Stimulated activated CD8-positive, alpha-beta memory T cell treated with anti-CD3 and anti-CD28 coated beads, Interleukin-15, amount 100 ng/mL, for 24 hours (primary cell): ENCODE measurements at places on chromosomes 1 and 21.

DNA sequence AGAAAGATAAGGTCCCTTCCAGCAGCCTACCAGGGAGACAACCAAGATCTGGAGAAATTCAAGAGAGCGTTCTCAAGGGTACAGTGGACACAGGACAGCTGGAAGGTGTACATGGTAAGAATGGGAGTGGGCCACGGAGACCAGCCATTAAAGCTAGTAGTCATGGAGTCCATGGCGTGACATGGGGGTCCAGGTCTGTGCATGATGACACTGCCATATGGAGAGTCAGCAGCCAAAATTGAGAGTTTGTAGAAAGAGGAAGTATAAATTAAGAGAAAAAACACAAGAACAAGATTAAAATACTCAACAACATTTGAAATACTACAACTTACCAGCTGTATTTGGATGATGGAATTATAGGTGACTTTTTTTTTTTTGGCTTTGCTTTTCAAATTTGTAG is 7.9 kb upstream of the LORICRIN start:
- no peak for DNase-seq

GRCh38 chr1:55213151-55213884 is 1.8 kb downstream of the USP24 start:
- no peak for DNase-seq

DNA sequence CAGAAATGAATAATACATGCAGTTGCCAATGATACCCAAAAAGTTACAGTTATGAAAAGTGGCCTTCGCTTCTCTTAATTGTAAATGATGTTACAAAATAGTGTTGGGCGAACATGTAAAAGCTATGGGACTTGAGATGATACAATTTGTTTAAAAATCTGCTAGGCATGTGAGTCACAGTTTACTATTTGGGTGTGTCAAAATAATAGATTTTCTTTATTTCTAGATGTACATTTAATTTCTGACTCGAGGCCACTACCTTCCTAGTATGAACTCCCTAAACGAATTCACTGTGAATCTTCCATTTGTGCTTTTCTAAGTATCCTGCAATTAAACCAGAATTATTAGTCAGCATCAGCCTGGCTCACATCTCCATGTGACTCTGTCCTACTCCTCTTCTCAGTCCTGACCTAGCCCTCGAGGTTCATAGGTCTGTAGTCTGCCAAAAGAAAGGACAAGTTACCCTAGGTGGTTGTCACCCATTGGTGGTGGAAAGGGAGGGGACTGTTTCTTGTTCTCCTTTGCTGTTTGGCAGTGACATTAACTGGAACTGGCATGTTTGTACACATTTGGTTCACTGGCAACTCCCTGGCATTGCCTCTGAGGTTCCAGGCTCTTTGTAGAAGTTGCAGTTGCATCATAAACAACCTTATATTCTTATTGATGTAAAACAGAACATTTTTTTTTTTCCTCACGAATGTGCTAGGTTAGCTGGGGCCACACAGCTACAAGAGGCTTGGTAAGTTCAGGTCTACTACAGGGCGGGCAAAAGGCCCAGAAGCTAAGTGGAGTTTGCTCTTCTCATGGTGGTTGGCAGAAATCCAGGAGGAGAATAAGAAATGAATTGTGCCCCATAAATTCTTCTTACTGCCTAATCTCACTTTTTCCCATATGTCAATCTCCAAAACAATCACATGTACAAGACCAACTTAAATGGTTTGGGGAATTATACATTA is 746.5 kb upstream of the ADAMTS5 start:
- no peak for DNase-seq

- no peak for DNase-seq
Observed at GRCh38 chr1:158005224-158005623, 11.8 kb downstream of the KIRREL1 start.

- DNase-seq = no peak
Observed at GRCh38 chr1:232594768-232595698, 34.9 kb downstream of the SIPA1L2 start.

GRCh38 chr1:203185585-203185984 is 919 bp downstream of the CHI3L1 start:
- no peak for DNase-seq

- no peak for DNase-seq
Observed at GRCh38 chr1:78178816-78179215, 133.1 kb downstream of the GIPC2 start.

GRCh38 chr1:23123528-23123927 is 45.1 kb downstream of the LUZP1 start:
- DNase-seq = no peak

- DNase-seq = no peak
Observed at GRCh38 chr1:90107990-90108389, 113.1 kb downstream of the ZNF326 start.

GRCh38 chr21:44537930-44538911 is 1.8 kb downstream of the KRTAP10-1 start:
- no peak for DNase-seq

GRCh38 chr1:221724931-221725605 is 16.8 kb downstream of the DUSP10 start:
- no peak for DNase-seq

DNA sequence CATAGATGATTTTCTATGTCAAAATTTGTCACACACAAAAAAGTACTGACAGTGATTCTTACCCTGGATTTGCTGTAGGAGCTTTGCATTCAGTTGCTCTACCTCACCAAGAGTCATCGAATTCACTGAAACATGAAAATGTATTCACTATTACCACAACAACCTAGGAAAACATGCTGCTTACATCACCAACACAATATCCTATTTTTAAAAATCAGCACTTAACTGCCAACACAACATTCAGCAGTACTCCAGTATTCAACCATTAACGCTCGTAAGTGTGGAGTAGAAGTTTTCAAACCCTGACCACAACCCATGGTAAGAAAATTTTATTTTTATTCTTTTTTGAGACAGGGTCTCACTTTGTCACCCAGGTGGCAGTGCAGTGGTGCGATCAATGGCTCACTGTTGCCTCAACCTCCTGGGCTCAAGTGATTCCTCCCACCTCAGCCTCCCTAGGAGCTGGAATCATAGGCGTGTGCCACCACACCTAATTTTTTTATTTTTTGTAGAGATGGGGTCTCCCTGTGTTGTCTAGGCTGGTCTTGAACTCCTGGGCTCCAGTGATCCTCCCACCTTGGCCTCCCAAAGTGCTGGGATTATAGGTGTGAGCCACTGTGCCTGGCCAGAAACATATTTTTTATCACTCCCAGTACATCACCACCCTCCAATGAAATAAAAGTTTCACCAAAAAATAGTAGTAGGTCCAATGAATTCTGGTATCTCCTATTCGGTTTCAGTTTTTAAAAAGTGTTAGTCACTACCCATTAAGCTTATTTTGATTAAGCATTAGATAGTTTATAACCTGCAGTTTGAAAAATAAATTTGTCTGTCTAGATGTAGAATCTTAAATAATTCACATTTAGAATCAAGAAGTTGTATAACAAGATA is 23.8 kb downstream of the C21orf91 start:
- DNase-seq = no peak

DNA sequence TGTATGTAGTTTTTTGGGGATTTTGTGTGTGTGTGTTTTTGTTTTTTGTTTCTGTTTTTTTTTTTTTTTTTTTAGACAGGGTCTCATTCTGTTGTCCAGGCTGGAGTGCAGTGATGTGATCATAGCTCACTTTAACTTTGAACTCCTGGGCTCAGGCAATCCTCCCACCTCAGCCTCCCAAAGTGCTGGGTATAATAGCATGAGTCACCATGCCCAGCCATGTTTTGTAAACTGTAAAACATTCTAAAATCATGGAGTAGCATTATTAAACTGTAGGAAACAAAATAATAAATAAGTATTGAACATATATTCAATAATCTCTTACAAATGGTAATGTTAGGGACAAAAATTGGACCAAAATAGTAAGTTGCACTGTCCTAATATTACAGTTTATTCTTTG is 124.0 kb downstream of the FAF1 start:
- DNase-seq = no peak

DNA sequence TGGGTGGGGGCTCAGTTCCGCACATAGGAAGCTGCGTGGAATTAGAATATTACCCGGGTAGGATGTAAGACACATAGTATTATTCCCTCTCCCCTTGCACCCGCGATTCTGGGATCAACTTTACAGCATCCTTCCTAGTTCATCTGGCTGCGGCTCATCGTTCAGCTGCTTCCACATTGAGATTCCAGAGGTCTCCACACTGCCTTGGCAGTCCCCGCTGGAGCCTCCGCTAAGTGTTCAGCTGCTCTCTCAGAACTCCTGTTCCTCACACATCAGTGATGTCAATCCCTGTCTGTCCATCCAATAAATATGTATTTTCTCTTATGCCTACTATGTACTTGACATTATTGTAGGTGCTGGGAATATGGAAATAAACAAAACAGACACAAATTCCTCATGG is 135.6 kb upstream of the SYT6 start:
- no peak for DNase-seq

DNA sequence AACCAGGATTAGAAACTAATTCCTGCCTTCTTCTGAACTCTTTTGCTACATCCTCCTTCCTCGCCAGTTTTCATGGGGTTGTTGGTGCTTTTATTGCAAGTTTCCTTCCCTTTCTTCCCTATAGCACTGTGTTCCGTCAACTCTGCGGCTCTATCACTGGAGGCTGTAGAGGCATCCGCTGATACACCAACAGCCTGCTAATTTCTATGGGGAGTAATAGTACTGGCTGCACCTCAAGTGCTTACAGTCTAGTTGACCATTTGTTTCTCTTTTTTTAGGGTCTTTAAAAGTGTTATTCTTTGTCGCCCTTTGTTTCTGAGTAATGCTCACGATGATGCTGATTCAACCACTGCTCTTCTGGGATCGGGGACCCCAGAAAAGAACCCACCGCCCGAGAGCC is 746 bp downstream of the MIS18A start:
- no peak for DNase-seq

- no peak for DNase-seq
Observed at GRCh38 chr1:209886219-209886536, 51.8 kb upstream of the SYT14 start.

GRCh38 chr1:16727190-16728111 is 12.9 kb upstream of the RNU1-4 start:
- no peak for DNase-seq

GRCh38 chr1:116157096-116157495 is 45.9 kb downstream of the MAB21L3 start:
- DNase-seq = no peak

DNA sequence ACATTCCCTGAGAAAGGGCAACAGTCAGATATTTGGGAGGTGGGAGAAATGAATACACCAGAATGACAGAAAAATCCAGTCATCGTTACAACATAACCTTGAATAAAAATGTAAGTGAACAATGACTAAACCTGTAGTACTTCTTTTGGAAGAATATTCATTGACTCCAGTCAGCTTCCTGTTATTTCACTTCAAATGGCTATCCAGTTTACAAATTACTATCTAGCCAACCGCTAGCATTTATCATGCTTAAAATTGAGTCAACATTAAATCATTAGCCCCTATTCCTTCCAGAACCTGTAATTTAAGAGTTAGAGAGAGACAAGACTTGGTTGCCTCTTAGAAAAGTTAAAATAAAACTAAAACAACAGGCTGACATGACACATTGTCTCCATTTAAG is 33.6 kb downstream of the WLS start:
- DNase-seq = no peak

- peak; percentile 3 for DNase-seq
Observed at GRCh38 chr1:116909512-116910378, at the start of gene PTGFRN. PTGFRN (plus strand) TSS chr1:116909916; CDS start chr1:116910204, 288 bp downstream.

GRCh38 chr21:44557491-44558328 is 885 bp downstream of the KRTAP10-3 start:
- no peak for DNase-seq

DNA sequence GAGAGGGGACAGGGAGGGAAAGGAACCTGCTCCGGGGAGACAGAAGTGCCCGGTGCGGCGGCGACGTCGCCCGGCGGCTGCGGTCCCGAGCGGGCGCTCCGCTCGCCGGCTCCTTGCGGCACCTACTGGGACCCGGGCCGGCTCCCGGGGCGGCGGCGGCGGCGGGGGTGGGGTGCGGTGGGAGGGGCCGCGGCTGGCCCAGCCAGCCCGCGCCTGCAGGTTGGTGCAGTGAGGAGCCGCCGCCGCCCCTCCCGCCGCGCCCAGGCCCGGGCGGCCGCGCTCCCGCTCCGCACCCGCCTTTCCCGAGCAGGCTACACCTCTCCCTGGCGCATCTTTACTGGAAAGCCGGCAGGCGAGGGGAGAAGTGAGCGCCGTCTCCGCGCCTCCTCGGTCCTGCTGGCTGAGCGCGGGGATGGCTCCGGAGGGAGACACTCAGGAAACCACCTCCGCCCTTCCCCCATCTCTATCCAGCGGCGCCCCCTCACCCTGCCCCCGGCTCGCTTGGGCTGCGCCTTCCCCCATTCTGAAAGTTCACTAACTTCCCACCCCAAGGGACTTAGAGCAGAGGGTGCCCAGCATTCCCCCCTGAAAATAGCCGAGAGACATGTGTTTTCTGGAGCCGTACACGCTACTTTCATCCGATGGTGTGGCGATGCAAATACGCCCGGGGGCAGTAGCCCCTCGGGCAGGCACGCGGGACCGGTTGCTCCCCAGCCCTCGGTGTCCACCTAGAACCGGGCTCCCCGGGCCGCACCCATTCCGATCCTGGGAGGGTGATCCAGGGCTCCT is at the start of gene PLD5:
TSS of gene PLD5 (minus strand) at position 127 of the 789 bp plus-strand sequence.
- DNase-seq = no peak

DNA sequence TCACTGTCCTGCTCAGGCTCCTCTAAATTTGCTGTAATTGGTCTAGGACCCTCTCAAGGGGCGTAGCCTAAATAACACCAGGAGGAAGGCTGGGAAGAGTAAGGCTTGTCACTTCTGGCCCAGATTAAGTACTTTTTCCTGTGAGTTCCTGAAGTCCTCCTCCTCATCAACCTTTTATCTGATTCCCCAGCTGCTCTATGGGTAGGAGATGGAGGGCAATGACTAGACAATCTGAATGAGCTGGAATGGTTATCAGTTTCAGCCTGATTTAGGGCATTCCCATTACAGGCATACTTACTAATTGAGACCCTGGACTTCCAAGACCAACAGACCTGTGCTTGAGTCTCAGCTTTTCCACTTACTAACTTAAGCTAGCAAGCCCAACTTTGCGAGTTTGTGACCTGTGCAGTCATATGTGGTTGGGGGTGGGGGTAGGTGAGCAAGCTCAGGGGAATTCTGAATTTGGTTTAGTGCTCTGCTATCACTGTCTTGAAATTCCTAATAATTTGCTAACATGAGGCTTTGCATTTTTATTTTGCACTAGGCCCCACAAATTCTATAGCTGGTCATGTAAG is 18.0 kb upstream of the FGGY start:
- DNase-seq = no peak

DNA sequence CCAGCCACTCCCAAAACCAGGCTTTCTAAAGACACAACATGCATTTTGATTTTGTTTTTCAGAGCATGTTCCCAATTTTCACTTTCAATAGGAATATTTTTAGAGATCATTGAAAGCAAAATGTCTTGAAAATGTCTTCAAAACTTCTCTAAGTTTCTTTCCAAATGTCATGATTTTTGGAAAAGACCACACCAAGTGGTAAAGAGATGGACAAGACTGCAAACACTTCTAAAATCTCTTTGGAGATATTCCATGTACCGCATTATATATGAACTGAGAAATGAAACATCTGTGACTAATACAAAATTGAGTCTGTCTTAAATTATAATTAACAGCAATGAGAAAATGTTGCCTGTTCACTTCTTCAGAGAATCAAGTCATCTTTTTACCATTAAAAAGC is 418.0 kb upstream of the PKN2 start:
- no peak for DNase-seq
